ENCODE measurements at places on chromosomes 6 and 20.

GRCh38 chr20:53250456-53250855, 278.3 kb downstream of the TSHZ2 start:
- DNase-seq: no peak

DNA sequence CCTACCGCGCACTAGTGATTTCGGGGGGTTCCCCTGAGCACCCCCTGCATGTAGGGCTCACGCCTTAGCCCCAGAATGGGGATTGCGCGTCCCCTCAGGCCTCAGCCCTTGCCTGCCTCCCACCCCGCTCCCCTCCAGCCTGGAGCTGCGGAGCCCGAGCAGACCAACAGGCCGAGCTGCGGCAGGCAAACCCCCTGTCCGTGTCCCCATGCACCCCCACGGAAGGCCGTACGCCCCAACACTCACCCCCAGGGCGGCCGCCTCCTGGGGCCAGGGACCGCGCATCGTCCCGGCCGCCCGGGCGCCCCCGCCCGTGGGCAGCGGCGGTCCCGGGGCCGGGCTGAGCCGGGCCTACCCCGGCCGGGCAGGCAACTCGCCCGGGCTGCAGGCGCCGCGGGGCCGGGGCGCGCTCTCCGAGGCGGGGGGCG, 1.2 kb upstream of the KCNB1 start:
- DNase-seq: no peak

DNA sequence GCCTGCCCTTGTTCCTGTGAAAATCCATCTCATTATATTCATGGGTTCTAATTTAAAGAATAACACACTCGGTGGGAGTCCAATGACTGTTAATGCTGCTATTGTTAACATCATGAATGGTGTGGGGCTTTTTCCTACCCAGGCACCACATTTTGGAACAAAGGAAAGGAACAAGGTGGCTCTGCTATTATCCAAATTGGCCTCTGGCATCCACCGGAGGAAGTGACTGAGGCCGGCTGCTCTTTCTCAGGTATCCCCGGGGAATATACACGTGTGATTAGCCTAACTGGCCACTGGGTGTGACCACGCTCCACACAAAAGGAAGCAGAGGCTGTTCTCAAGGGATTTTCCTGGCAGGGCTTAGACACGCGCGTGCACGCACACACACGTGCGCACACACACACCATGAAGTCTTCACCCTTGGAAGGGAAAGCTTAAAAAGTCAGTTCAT, 601.2 kb upstream of the ARID1B start:
- peak; percentile 94 for DNase-seq

GRCh38 chr6:160679402-160679769, 15.3 kb upstream of the LPA start:
- DNase-seq: no peak

DNA sequence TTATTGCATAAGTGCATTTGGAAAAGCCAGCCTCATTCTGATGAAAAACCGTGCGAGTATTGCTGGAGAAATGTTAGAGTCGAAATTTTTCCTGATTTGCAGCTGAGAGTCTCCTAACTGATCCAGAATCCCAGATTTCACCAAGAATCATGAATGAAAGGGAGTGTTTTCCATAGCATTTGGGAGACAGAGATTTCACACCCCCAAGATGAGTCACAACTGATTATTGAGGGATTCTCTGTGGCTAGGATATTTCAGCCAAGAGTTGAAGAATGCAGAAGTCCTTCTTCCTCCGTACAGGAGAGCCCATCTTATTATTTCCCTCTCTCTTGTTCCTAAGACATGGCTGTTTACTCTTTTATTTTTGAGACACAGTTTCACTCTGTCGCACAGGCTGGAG, 82.2 kb upstream of the SALL4 start:
- no peak for DNase-seq

DNA sequence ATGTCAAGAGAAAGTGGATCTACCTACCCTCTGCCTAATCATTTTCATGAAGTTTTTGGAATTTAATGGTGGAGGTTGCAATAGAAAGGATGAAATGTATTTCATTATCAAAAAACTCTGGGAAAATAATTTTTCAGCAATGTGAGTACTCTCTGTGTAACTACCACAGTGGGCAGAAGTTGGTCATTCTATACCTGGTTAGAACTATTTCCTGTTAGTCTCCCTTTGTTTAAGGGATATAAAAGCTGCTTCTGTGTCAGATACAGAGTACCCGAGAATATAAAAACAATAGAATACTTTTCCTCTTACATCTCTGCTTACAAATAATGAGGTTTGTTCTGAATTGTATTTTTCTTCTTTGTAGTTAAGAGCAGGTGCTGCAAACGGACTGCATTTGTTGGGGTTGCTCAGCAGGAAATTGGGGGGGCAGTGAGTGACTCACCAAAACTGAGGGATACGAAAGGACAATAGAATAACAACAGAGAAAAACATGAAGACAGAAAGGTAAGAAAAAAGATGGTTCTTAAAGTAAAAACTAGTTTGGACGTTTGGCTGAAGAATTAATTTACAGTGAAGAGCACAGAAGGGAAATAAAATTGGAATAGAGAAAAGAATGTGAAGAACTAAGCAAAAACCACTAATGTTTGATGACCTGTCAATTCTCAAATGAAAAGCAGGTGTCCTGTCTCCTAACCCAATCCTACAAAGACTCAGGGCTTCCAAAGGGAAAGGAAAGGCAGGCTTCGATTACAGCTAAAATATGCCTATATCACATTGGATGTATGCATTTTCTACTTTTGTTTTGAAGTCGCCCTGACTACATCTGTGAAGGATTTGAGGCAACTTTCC, 703.1 kb downstream of the RFPL4B start:
- DNase-seq: peak; percentile 21

DNA sequence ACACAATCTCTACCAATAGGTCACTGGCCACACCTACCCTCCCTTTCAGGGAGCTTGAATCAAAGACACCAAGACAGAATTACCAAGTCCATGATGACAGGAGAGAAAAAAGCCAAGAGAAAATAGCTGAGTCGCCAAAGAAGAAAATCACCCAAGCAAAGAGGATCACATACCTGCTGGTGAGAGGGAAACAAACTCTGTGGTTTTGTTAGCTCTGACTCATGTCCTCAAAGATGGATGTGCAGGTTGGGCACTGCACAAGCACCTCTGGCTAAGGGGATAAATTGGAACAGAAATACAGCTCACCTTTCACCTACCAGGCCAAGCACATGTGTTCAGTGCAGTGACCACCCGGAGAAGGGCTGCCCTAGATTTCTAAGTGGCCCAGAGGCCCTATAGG, 114.8 kb downstream of the TFAP2A start:
- DNase-seq: no peak

DNA sequence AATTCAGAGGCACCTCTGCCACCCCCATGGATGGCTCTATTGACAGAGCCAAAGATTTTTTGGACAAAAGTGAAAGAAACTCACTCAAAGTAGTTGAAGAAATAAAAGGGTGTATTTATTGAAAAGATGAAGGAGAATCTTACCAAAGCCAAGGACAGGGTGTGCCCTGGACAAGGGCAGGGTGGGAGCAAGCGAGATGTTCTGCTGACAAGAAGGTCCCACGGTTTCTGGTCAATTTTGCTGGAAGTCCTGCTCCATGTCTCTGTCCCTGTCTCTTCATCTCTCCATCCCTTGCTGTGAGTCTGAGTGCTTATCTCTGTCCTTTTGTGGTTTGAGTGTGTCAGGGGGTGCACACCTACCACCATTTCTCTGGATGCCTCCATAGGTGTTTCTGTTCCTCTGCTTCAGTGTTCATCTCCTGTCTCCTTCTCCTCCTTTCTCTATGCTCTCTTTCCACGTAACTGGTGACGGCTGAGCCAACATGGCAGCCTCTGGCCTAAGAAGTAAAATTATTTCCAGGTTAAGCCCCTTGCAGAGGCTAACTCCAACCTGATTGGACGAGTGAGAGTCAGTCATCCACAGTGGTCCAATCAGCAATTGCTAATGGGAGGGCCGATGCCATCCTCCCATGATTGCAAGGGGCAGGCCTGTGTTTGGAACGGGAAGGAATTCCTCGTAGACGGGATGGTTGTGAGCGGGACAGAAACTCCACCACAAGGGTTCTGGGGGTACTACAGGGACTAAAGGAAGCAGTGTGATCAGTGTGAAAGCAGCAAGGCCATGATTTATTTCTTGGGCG, 502.1 kb upstream of the CDH4 start:
- DNase-seq: no peak

DNA sequence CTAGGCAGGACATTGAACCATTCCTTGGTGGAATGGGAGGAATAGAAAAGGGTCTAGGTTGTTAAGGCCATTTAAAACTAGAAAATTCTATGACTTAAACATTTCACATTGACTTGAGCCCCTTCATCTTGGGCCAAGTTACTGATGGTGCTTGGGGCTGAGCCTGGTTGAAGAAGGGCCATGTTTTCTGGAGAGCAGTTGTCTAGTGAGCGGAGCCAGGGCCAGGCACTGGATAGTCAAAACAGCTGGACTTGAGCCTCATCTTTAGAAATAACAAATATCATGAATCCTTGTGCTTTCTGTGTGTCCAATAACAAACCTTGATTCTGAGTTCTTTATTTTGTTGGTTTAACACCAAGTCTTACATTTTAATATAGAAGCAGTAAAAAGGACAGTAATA, 134.6 kb upstream of the TCF21 start:
- no peak for DNase-seq

DNA sequence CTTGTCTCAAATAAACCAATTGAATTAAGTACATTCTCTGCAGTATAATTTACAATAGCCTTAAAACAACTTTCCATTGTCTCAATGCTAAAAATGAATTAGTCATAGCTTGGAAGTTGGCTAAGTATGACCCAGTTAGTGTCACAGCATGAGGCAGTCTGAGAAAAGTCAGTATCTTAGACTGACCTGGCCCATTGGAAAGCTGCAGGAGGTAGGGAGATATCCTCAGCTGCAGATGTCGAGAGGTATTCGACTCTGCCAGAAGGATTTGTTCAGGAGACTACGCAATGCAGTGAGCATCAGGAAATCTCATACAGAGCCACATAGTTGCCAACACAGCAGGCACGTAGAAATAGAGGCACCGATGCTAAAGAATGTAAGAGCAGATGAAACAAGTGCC, 350.9 kb upstream of the NRSN1 start:
- no peak for DNase-seq

GRCh38 chr6:154352898-154353585, 3.6 kb downstream of the IPCEF1 start:
- no peak for DNase-seq

- no peak for DNase-seq
Measured at GRCh38 chr20:55471052-55472006, 534.0 kb downstream of the CBLN4 start.

- DNase-seq: no peak
Measured at GRCh38 chr20:47821481-47822100, 36.3 kb upstream of the SULF2 start.

DNA sequence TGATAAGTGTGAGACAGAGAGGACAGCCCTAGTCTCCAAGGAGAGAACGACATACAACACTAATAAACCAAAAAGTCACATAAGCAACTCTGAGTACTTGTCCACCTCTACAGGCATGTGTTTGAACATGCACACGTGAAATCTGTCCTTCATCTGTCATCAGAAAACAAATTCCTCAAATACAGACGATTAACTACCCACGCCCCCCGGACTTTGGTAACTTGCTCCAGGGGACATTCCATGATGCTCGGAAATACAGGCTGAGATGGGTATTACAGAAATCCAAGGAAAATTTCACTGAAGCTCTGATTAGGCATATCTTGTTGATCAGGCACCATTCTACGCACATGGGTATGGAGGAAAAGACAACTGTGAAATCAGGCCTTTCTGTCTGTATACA, 57.8 kb downstream of the LYRM4 start:
- DNase-seq: no peak

DNA sequence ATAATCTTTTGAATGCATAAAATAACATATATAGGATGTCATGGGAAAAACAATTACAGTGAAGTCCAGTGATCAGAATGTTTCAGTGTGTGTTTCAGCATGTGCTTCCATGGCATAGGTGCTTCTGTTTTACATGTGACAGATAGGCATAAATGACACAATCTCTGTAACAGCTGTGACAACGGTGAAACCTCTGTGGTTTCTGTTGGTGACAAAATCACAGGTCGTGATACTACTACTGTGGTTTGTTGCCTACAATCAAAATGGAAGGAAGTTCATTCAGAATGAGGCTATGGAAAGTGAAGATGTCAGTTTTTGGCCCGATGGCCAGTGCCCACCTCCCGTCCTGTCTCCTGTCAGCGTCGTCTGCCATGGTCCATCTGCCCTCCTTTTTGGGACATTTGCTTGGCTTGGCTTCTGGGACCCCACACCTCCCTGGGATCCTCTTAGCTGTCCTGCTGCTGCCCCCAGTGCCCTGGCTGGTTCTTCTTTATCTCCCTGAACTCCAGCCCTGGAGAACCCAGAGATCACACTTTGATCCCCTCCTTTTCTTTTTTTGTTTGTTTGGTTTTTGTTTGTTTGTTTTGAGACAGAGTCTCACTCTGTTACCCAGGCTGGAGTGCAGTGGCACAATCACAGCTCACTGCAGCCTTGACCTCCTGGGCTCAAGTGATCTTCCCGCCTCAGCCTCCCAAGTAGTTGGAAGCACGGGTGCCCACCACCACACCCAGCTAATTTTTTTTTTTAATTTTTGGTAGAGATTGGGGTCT, 79.3 kb upstream of the NAA20 start:
- no peak for DNase-seq

DNA sequence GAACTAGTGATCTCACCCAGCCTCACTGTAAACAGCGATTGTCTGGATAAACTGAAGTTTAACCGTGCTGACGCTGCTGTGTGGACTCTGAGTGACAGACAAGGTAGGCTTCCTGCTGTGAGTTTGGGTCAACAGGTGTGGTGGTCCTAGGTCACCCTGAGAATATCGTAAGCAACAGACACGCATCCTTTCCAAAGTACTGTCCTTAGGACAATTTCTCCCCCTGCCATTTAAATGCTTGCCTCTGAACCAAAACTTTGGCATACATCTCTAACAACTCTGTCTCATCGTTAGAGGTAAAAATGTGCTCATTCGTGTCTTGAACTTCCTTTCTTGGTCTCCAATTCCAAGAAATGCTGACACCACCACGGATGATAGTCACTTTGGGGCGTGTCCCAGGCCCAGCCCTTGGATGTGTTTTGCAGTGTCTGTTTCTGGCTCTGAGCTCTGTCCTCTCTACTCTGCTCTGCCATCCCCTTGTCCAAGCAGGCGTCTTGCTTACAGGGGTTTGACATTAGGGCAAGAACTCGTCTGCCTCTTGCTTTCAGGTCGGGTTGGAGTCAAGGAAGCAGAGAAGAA, 95.5 kb downstream of the EYA2 start:
- no peak for DNase-seq

DNA sequence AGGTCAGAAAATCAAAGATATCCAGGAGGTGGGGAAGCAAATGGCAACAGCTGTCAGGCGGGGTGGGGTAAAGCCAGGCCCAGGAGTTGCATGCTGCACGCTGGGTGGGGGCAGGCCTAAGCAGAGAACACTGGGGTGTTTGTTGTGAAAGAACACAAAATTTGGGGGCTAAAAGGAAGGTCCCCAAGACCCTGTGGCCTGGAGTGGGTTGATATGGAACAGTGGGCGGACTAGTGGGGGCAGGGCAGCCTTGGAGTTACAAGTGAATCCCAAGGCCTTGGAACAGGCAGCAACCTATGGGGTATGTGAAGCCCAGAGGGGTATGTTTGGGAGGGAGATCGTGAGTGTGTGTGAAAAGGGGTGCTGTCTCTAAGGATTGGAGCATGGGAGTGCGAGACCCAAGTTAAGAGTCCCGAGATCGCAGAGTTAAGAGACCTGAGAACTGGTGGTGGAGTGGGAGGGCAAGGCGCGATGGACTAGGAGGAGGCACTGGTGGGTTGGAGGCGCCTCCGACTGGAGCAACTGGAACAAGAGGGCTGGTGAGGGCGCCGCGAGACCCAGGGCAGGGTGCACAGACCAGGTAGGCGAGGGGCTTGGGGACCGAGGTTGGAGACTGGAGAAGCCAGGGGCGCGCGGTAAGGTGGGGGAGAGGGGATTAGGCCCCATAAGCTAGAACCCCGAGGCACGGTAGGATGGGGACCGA, 658 bp downstream of the CUL7 start:
- DNase-seq: no peak

- DNase-seq: no peak
Measured at GRCh38 chr6:126531840-126532239, 191.9 kb downstream of the CENPW start.

All from NCI-H2081 (cell line).